ENCODE measurements at places on chromosomes 1 and 21.

DNA sequence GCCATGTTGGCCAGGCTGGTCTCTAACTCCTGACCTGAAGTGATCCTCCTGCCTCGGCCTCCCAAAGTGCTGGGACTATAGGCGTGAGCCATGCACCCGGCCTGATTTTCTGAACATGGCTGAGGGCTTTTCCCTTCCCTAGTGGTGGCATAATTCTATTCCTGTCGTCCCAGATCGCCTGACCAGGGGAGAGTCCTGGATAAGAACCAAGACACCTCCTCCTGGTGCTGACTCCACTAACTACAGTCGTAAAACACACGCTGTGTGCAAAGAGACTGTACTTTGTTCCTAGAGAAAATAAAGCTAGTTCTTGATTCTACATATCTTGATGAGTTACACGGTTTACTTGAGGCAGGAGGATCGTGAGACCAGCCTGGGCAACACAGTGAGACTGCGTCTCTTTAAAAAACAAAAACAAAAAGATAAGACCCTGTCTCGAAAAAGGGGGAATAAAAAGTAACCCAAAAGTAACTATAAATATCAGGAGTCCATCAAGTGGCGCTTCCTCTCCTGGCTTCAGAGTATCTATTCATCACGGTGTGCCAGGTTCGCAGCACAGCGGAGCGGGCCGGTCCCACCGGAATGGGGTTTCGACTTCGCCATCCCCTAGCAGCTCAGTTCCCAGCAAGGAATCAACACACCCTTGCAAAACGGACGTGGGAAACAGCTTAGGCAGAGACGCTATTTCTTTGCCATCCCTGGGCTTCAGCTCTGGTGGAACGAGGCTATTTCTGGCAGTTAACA lies 973 bp downstream of the SDF4 start:
- DNase-seq, result peak; percentile 84

DNA sequence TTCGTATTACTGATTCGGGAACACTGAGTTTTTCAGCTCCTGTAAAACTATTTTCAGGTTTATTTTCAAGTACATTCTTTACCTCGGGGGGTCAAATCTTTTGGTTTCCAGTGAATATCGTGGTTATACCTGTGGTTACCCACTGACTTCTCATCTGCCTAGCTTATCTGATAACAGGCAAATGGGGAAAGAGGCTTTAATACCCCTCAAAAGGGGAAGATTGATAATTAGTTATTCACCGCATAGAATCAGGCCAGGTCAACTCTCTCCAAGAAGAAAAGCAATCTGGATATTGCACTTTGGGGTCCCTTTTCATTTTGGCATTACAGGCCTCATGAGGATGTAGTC lies 23.0 kb downstream of the RUNX1 start:
- DNase-seq, result no peak

GRCh38 chr1:172629170-172629569 lies 29.7 kb upstream of the FASLG start:
- DNase-seq, result no peak

GRCh38 chr1:32388641-32389040 lies 5.6 kb downstream of the BSDC1 start:
- DNase-seq, result no peak

GRCh38 chr1:29632806-29633615 lies 396.7 kb downstream of the PTPRU start:
- DNase-seq, result no peak

- no peak for DNase-seq
Observed at GRCh38 chr1:53342735-53343470, 15.0 kb upstream of the LRP8 start.

- DNase-seq, result peak; percentile 71
Observed at GRCh38 chr1:152440635-152441471, 26.8 kb upstream of the CRNN start.

DNA sequence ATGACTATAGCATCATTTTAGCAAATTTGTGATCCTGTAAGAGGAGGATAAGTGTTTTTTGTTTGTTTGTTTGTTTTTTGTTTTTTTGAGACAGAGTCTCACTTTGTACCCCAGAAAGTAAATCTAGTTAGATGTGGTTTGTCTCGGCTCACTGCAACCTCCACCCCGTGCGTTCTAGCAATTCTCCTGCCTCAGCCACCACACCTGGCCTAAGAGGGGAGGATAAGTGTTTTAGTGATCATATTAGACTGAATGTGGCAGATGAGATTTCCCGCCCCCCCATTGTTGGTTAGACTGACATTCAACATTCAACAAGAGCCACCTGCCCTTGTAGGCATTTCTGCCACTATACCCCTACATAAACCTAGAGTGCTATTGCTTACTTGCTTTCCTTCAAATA lies 98.5 kb downstream of the OSBPL9 start:
- DNase-seq, result no peak

DNA sequence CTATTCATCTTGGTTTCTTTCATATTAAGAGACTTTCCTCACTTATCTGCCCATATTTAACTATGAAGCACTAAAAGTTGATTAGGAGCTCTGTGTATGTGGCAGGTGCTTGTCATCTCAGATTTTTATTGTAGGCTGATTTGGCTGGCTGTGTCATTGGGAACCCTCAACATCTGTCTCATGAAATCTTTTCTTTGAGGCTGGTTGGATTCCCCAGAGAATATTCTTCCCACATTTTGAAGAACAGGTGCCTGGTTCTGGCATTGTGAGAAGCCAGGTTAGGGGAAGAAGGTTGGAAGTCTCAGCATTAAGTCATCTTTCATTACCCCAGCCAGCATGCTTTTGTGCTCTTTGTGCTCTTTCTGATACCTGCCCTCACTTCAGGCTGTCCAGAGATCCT lies 37.1 kb downstream of the EEIG2 start:
- DNase-seq, result no peak

- no peak for DNase-seq
Observed at GRCh38 chr1:231095595-231095994, 55.5 kb upstream of the FAM89A start.

DNA sequence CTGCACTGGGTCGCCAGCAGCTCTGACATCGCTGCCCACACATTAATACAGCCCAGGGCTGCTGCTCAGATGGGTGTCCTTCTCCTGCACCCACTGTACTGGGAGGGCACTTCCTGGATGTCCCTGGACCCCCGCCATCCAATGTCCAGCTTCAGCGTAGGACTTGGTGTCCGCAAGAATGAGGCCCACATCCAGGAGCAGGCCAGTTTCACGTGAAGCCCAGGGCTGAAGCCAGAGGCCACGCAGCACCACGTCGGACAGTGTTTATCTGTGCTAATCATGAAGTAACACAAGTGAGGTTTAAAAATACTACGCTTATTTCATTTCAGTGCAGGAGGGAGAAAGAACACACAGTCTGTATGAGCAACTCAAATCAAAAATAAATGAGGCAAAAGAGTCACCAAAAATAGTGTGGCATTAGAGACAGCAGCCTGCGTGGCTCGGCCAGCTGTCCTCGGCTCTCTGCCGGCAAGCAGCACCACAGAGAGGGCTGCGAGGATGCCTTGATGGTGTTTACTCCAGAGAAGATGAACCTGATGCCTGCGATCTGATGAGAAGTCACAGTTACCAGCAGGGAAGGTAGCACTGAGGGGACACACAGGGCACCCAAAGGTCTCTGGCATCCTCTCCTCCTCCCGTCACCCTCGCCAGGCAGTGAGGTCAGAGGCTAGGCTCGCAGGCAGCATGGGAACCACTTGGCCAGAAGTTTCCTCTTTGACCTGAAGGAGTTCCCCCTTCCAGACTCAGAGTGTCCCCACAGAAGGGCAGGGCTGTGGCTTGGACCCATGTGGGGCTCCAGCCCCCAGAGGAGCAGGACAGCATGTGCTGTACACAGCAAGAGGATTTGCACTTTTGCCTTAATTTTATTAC lies 22.1 kb upstream of the NPHP4 start:
- no peak for DNase-seq

GRCh38 chr1:8284127-8284526 lies 33.8 kb upstream of the SLC45A1 start:
- DNase-seq, result no peak

DNA sequence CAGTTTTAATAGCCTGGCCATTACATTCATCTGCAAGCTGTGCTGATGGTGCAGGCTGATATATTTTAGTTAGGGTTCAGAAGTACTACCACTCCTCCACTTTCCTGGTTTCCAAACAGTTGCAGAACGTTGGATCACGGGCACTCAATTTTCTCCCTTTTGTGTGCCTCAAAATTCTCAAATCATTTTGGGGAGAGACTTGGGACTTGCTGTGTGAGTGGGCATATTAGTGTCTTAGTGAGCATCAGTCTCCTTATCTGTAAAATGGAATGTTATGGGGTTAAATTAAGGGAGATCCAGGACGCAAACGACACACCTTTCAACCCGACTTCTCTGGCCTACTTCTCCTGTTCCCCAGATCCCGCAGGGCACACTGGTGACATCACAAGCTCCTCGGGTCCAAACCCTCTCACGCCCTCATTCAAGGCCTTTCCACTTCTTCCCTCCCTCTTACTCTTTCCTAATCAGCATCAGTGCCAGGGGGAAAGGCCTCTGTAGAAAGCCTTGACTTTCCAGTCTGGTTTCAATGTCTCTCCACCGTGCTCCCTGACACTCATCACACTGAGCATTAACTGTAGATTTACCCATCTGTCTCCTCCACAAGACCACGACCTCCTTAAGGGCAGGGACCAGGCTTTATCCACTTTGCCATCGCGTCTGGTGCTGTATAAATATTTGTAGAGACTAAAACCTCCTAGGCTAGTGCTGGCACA lies 1.2 kb downstream of the PIGP start:
- DNase-seq, result peak; percentile 33

GRCh38 chr1:110452330-110452729 lies 1.4 kb downstream of the PROK1 start:
- no peak for DNase-seq

- no peak for DNase-seq
Observed at GRCh38 chr1:66684353-66684752, 67.9 kb upstream of the DYNLT5 start.

DNA sequence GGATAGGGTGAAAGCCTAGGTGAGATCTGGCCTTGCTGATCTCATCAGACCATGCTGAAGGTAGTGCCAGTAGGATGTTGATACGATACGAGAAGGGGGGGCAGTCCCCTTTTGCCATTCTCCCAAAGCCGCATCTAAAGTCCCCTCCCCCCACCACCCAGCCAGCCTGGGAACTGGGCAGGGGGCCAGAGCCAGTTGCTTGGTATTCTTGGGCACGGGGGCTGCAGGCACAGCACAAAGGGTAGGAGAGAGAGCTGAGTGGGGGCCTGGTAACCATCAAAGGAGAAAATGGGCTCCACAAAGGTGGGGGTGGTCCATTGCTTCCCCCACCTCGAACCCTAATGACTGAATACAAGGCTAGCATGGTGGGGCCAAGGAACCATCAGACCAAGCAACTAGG lies 5.4 kb downstream of the PEA15 start:
- DNase-seq, result no peak

Data from H54 (cell line).